Bladder microvascular endothelial cell (primary cell): ENCODE measurements at places on chromosomes 11 and 22. TPM values are rescaled to one million over a fixed set of nuclear protein-coding genes. Genes with fewer than 3 reads are reported as not detected.

Gene NTM
- total RNA-seq, result 0.06 and 0.32 TPM in 2 replicates

Gene NRGN
- 0.31 and 0.81 TPM in 2 replicates for total RNA-seq

Gene KCNE3
- total RNA-seq, result 1.1 and 1.8 TPM in 2 replicates

Gene MDK
- total RNA-seq, result 21.2 and 57.9 TPM in 2 replicates

Gene CASP12
- total RNA-seq, result 3.7 and 7.4 TPM in 2 replicates

Gene OPCML
- total RNA-seq, result 0.31 TPM in 1 of 2 replicates, not detected in the other

Gene MN1
- total RNA-seq, result 0.32 and 0.38 TPM in 2 replicates

Gene SLC43A3
- total RNA-seq, result 24.4 and 56.5 TPM in 2 replicates

Gene KRTAP5-9
- not detected in 2 replicates for total RNA-seq

Gene FOLR1
- total RNA-seq, result not detected in 2 replicates

Gene BIK
- 2.0 and 2.3 TPM in 2 replicates for total RNA-seq

Gene BEST1
- under 0.01 TPM in 1 of 2 replicates, not detected in the other for total RNA-seq

Gene KCNQ1OT1
- 0.32 and 2.6 TPM in 2 replicates for total RNA-seq

Gene TSGA10IP
- not detected in 2 replicates for total RNA-seq

Gene CASP1
- 20.0 and 37.1 TPM in 2 replicates for total RNA-seq

Gene APOA5
- not detected in 2 replicates for total RNA-seq

Gene C1QTNF4
- total RNA-seq, result 0.13 and 0.16 TPM in 2 replicates

Gene SEC14L6
- 0.13 TPM in 1 of 2 replicates, not detected in the other for total RNA-seq

Gene CALCA
- total RNA-seq, result not detected in 2 replicates

Gene RHOD
- 8.4 and 20.8 TPM in 2 replicates for total RNA-seq
